ENCODE measurements at places on chromosomes 2 and 18.

DNA sequence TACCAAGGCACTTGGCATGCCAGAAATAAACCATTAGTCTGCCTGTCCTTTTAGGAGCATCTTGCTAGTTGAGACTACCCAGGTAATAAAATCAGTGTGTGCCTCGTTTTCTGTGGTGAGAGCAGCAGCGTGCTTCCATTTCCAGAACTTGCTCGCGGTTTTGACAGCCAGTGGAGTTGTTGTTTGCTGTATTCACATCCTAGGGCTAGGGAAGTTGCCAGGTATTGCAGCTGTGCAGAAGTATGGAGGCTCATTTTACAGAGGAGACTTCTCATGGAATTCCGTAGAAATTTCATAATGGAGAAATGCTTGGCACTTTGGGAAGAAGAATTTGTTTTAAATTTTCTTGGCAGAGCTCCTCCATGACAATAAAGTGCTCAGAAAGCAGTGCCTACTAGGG lies 1355.1 kb upstream of the ZEB2 start:
- DNase-seq: no peak

DNA sequence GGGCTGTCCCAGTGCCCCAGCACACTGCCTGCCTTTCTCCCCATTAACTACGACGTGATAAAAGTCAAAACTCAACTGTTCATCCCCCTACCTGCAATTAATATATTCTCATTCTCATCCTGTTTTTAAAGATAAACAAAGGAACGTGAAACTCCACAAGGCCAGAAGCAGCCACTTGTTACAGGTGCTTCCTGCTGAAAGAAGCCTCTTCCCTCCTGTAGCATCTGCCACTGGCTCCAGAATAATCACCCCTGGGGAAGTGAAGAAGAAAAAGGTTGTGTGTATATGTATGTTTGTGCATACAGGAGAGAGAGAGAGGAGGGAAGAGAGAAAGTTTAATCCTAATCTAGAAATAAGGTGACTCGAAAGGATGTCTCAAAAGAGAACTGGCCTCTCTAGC lies 27.1 kb downstream of the KIAA2012 start:
- DNase-seq: no peak

GRCh38 chr18:39188278-39188677 lies 1622.7 kb upstream of the CELF4 start:
- no peak for DNase-seq

DNA sequence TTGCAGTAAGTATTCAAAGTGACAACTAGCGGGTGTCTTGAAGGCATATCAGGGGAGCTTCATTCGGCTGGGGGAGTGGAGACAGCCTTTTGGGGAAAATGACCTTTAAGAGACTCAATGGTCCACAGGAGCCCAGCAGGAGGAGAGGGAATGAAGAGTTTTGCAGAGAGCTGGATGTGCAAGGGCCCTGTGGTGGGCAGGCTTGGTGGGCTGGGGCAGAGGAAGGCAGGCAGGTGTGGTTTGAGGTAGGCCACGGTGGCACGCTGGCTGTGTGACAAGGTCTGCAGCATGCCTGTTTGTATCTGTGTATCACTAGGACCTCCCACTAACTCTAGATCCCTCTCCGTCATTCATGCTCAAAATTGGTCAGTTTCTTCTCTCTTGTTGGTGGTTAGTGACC lies 53.7 kb downstream of the CD8B2 start:
- no peak for DNase-seq

GRCh38 chr18:77016936-77017335 lies 115.6 kb downstream of the MBP start:
- no peak for DNase-seq

DNA sequence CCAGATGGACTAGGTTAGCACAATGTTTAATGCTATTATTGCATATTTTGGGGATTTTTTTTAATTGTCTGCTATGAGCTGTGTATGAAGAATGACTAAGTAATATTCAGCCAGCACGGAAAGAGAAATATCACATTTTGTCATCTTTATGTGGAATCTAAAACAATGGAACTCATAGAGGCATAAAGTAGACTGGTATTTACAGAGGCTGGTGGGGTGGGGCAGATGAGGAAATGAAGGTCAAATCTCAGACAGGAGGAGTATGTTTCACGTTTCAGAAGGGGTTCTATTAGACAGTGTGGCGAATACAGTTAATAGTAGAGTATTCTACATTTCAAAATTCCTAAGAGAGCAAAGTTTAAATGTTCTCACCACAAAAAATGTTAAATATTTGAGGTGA lies 4.7 kb downstream of the CDH19 start:
- no peak for DNase-seq
